ENCODE measurements at places on chromosomes 5 and 9. TPM values are rescaled to one million over a fixed set of nuclear protein-coding genes. Genes with fewer than 3 reads are reported as not detected.

Gene PCDHB10
- total RNA-seq, result 1.6 TPM

Gene NHP2
- total RNA-seq, result 94.8 TPM

Gene ZCCHC10
- total RNA-seq, result 16.4 TPM

Gene CDC20B
- total RNA-seq, result not detected

Gene SPINK4
- not detected for total RNA-seq

Gene BRINP1
- 0.16 TPM for total RNA-seq

Gene PCA3
- total RNA-seq, result under 0.01 TPM

Measured in bladder microvascular endothelial cell (primary cell).